ENCODE measurements at places on chromosomes 3 and 15.

DNA sequence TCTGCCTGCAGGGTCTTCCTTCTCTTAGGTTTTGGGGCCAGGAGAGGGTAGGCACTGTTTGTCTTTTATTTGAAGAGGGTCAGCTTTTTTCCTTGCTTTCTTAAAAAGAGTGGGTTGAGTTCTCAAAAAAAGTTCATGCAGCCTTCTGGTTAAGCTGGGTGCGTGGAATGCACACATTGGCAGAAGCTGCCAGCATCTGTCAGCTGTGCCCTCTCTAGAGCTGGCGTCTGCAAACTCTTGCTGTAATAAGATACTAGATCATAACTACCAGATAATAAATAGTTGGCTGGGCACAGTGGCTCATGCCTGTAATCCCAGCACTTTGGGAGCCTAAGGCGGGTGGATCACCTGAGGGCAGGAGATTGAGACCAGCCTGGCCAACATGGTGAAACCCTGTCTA is 373.4 kb downstream of the OCA2 start:
- DNase-seq = no peak

DNA sequence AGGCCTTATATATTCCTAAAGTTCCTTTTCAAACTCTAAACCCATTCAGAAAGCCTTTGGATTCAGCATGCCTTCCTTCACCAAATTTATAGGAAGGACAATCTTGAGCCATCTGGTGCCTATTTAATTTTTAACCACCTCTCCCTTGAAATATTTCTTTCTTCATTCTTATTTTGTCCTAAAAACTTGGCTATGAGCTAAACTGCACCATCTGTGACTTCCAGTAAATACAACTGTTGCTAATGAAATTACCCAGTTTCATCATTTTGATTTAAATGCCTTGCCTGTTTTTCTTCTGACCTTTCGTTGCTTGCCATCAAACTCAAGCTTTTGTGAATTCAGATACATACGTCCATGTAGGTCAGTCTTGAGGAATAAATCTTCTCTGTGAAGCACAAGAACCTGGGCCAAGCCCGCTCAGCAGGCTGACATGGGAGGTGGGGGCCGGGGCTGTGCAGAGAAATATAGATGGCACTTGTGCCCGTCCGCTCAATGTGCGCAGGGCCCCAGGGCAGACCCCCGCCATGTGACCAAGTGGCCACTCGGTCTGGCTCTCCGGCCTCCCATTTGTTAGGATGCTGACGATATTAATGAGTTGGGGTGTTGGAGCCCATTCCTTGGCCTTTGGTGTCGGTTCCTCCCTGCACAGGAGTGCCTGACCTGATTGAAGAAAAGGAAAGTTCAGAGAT is 335.9 kb downstream of the VPS13C start:
- no peak for DNase-seq

GRCh38 chr15:58247855-58248842 is 110.0 kb downstream of the AQP9 start:
- DNase-seq = peak; percentile 26

DNA sequence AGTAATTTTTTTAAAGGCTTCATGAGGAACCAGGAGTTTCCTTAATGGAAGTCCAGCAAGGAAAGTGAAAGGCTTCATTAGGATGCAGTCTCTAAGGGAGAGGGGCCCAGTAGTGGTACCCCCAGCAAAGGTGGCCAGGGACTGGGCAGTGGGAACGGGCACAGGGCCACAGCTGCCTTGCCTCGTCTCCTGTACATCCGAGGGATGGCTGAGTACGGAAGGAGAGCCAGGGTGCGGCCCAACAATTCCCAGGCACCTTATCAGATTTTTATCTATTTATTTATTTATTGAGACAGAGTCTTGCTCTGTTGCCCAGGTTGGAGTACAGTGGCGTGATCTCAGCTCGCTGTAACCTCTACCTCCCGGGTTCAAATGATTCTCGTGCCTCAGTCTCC is 14.5 kb downstream of the SEMA3G start:
- DNase-seq = no peak

- no peak for DNase-seq
Measured at GRCh38 chr3:66376568-66376967, 124.3 kb downstream of the LRIG1 start.

- no peak for DNase-seq
Measured at GRCh38 chr15:73802431-73803041, 49.4 kb upstream of the INSYN1 start.

GRCh38 chr3:143145906-143146305 is 26.3 kb downstream of the CHST2 start:
- DNase-seq = no peak

Data from CMK (cell line).